ENCODE measurements at places on chromosomes 6 and 20.

GRCh38 chr6:46451343-46451742, 39.9 kb downstream of the RCAN2 start:
- no peak for DNase-seq

DNA sequence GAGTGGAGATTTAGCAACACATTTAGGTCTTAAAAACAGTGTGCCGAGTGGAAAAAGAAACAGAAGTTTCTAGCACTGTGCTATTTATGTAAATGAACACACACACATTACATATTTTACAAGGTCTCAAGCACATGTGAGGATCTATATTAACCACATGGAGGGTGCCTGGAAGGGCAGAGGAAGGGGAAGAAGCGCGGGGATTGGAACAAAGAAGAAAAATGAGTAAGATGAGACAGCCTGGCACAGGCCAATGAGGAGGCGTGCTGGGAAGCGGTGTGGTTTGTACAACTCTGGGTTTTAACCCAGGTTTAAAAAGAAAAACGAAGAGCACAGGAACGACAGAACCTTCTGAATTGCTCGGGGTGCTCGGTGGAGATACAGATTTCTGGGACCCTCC, 5.7 kb downstream of the KCNG1 start:
- DNase-seq = no peak

DNA sequence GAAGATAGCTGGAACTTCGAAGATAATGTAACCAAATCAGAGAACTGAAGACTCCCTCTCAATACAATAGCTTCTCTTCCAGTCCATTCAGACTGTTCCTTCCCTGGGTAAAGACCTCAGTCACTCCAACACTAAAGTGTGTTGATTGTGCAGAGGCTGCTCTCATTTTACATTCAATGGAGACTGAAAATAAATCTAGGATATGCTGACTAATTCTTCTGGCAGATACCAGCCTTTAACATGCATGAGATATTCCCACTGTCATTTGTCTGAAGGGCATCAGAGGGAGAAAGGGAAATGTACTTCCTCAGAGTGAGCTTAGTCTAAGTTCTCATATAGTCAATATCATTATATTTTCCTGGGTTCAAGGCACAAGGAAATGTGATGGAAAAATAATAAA, 166.4 kb upstream of the IRAK1BP1 start:
- no peak for DNase-seq

- no peak for DNase-seq
Observed at GRCh38 chr6:53095716-53096115, 30.5 kb downstream of the FBXO9 start.

DNA sequence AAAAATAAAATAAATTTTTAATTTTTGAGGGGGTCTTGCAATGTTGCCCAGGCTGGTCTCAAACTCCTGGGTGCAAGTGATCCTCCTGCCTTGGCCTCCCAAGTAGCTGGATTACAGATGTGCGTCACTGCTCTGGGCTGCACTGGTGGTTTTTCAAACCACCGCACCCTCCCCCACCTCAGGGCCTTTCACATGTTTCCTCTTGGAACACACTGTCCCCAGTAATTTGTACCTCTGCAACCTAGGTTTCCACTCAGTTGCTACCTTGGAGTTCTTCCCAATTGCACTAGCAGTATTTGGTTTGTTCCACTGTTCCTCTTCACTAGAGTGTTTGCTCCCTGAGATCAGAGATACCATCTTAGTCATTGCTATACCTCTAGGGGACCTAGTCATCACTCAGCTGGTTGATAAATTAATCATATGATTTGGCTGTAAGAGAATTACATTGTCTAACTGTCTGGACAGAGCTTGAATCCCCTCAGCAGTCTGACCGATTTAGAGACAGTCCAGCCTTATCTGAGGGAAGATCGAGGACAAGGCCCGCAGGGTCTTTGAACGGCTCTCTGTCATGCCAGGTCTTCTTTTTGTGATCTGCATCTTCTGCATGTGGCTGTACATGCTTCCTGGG, 32.0 kb downstream of the CEP43 start:
- no peak for DNase-seq

DNA sequence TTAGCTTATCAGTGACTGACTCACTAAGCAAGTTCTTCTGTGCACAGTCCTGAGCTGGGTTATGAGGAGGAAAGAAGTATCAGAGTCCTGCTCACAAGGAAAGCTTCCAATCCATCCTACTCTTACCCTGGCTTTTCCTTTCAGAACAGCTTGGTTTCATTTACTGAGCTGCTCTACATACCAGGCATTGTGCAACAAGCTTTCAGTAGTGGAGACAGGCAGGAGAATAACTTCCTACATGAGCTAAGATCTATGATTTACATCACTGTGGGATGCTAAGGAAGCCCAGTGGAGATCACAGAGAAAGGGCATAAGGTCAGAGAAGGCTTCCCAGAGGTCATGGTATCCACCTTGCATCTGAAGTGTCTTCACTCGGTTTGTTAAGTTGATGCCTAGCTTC, 144.5 kb downstream of the MAP3K7 start:
- no peak for DNase-seq

- no peak for DNase-seq
Observed at GRCh38 chr20:31758521-31758920, 19.4 kb downstream of the TPX2 start.
